ENCODE measurements at places on chromosomes 11 and 22.

DNA sequence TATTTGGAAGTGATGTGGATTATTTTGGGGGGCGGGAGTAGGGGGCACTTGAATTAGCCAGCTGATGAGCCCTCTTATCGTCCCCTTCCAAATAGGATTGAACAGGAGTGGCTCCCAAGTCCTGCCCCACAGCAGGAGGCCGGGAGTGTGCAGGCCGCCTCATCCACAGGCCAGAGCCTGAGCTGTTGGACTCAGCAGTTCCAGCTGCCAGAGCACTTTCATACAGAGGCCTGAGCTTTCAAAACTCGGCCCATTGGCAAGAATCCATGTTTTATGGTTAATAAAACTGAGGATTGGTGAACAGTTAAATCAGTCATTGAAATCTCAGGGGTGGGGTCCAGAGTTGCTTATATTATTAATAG is 9.6 kb downstream of the FAM118A start:
- DNase-seq: no peak

- no peak for DNase-seq
These were observed 51.6 kb downstream of the LGR4 start for GRCh38 chr11:27420722-27421572.

- no peak for DNase-seq
These were observed 130.5 kb upstream of the C11orf58 start for GRCh38 chr11:16607675-16608644.

GRCh38 chr11:23013509-23013908 is 153.2 kb upstream of the CCDC179 start:
- no peak for DNase-seq

GRCh38 chr22:28072066-28072465 is 153.0 kb upstream of the PITPNB start:
- no peak for DNase-seq

GRCh38 chr22:39449708-39450107 is 7.1 kb upstream of the MGAT3 start:
- no peak for DNase-seq

GRCh38 chr11:38461751-38462150 is 1863.7 kb upstream of the RAG2 start:
- no peak for DNase-seq

DNA sequence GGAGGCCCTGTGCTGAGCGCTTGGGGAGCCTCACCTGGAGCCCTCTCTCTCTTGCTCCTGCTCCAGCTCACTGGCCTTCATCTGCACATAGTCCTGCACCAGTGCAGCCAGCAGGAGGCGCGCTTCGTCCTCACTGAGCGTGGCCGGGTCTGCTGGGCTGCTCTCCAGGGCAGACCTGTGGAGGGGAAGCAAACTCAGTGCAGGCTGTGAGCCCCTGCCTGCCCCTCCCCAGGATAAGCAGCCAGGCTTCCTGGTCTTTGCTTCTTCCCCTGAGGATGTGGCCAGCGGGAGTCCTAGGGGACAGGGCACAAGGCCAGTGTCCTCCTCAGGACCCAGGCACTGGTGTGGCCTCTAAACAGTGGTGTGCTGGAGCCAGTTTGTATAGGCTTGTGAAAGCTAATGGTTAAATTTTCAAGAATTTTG is 2.2 kb downstream of the CALCA start:
- peak; percentile 13 for DNase-seq

DNA sequence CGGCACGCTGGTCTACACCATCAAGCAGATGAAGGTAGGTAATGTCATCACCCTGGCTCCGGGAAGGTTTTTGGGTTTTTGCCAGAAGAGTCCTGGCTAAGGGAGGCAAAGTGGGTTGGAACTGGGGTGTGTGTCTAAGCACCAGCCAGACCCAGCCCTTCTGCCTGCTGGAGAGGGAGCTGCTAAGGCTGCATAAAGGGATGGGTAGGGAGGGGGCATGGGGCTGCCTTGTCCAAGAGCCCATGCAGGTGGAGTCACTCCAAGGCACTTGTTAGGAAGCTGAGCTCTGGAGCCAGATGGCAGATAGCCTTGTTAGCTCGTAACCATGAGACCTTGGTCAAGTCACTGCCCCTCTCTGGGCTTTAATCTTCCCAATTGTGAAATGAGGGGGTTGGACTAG is 48.0 kb downstream of the TIMP3 start:
- DNase-seq: no peak

DNA sequence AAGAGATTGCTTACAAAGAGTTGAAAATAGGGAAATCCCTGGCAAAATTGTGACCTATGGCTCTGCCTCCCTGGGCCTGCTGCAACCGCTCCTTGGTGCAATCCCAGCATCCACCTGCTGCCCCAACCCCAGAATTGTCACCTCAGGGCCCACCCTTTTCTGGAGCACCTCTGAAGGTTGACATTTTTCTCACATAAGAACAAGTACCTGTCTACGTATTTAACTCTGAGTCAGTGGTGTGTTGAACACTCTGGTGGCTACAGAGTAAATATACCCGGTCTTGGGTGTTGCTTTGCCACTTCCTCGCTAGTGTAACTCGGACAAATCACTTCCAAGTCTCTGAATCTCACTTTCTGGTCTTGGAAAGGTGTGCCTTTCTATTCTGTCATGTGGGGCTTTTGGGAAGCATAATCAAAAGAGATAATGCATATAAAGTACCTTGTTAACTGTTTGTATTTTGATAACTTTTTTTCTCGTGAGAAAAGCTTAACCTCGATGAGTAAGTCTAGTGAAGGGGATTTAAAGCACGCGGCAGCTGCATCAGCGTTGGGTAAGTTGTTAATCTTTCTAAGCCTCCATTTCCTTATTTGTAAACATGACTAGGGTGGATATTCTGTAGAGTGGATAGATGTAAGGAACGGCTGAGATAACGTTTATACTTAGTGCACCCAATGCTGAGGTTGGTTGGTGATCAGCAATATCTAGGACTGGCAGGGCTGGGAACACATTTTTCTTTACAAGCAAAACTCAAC is 881.2 kb downstream of the OPCML start:
- DNase-seq: no peak

DNA sequence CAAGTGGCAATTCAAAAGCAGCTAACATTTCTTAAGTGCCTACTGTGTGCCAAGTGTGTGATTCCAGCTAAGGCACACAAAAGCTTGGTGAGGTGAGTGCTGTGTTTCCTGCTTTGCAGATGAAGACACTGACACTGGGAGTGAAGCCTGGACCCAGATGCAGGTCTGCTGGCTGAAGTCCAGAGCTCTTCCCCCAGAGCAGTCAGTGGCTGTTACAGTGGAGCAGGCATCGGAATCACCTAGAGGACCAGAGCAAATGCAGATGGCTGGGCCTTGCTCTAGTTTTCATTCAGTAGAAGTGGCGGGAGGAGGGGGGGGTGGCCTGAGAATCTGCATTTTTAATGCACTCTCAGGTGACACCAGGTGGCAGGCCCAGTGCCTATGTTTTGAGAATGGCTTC is 342.3 kb downstream of the CADM1 start:
- DNase-seq: peak; percentile 24
